ENCODE measurements at places on chromosomes 3 and 15.

GRCh38 chr3:55630280-55630920 lies 143.3 kb upstream of the WNT5A start:
- no peak for DNase-seq

GRCh38 chr15:81413851-81414250 lies 39.8 kb upstream of the TMC3 start:
- DNase-seq, result no peak

- DNase-seq, result no peak
These were observed 27.1 kb downstream of the DUOX1 start for GRCh38 chr15:45156744-45157455.

GRCh38 chr15:67407786-67408185 lies 113.1 kb upstream of the C15orf61 start:
- DNase-seq, result no peak

DNA sequence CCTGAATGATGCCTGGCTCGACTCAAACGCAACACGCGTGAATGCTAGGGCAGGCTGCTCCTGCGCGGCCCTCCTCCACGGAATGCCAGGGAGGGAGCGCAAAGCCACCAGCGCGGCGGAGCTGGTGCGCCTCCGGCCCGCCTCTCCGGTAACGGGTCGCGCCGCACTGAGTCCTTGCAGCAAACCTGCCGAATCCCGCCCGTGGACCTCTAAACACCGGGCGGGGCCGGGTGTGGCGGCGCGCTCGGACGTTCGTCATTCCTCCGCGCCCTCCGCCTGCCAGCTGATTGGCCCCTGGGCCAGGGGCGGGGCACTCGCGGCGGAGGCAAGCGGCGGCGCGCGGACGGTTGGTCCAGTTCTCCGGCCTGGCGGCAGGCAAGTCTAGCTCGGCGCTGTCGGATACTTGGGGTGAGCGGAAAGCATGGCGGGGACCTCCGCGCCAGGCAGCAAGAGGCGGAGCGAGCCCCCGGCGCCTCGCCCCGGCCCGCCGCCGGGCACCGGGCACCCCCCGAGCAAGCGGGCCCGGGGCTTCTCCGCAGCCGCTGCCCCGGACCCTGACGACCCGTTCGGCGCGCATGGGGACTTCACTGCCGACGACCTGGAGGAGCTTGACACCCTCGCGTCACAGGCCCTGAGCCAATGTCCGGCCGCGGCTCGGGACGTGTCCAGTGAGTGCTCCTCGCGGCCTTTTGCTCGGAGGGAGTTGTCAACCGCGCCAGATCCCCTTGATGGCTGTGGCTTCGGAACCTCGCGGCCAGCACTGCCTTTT lies at the start of gene ATRIP:
Gene ATRIP (plus strand): TSS at position 313 of the 769 bp plus-strand sequence. CDS start 109 bp downstream, at position 422.
- DNase-seq, result no peak

DNA sequence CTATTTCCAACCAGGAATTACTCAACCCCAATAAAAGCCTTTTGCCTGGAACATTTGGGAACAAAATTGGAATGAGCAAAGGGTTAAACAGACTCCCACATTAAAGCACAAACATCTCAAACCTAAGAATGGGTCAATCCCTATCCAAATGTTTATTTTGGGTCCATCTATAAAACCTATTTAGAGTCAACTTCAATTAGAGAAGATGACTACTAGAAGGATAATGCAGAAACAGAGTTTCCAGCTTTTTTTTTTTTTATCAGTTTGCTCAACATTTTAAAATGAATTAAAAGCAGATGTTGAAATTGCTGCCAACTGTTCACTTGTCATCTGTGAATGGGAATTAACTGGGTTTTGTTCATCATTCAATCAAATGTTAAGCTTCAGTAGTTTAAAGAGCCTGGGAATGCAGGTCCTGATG lies 4.1 kb upstream of the TBC1D23 start:
- DNase-seq, result no peak

DNA sequence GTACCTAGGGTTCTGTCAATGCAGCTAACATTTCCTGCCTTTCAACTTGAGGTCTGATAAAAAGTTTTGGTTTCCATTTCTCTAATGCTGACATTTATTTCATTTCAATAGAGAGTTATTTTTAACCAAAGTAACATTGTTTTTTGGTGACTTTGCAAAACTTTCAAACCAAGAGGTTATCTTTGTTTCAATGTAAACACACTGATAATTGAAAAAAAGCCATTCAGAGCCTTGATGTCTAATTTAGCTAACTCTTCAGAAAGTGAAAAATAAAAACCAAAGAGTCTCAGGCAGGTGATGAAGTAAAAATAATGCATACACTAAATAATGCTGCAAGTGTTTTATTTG lies 9.6 kb upstream of the TIPARP start:
- DNase-seq, result no peak

DNA sequence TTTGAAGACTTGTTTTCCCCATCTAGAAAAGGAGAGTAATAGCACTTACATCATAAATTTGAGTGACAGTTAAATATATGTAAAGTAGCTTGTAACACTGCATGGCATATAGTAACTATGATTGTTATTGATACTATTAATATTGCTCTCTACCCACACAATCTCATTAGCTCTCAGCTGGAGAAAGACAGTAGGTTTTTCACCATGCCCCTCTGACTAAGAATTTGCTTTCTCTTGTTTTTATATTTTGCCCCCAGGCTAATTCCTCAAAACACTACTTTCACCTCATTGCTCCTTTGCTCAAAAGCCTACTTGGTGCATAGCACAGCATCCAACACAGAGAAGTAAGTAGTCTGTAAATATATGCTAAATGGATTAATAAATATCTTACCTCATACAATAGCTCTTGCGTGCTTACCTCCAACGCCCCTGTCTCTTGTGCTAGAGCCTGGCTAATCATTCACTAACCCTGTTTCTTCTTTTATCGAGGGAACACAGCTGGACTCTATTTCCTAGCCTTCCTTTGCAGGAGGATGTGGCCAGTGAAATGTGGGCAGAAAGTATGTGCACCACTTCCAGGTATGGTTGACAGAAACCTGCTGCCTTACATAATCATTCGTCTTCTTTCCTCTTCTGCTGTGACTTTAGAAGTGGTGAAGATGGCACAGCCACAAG lies 190.0 kb downstream of the PLCH1 start:
- peak; percentile 7 for DNase-seq

DNA sequence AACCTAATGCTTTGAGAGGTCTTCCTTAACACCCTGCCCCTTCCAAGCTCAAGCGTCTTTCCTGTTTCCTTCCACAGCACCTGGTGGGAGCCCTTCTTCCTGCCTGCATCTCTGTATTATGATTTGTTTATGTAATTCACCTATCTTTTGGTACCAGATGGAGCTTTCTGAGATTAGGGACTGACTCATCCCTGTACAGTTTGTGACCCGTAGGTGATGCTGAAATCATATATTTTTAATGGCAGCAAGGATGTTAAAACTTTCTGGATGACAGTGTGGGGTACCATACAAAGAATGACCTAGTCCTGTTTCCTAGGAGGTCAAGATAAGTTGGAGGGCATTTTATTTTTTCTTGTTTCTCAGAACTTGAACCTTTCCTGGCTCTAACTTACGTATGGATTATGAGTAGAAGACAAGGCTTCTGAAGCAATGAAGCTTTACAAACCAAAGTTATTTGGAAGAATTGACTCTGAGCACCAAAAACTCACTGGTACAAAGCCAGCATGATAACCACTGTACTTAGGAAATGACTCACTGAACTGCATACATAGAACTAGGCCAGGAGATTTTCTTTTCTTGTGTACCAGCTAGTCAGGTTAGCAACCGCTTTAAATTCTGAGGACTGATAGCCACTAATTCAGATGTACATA lies 46.6 kb downstream of the HHLA2 start:
- peak; percentile 29 for DNase-seq

GRCh38 chr3:10442151-10442795 lies 63.1 kb downstream of the ATP2B2 start:
- no peak for DNase-seq

GRCh38 chr15:44427756-44428724 lies 611 bp downstream of the CTDSPL2 start:
- peak; percentile 5 for DNase-seq

- no peak for DNase-seq
These were observed 58.9 kb upstream of the KY start for GRCh38 chr3:134709561-134710312.

GRCh38 chr3:111884411-111885018 lies 25.4 kb downstream of the PHLDB2 start:
- DNase-seq, result no peak

GRCh38 chr15:67585681-67586080 lies 43.2 kb downstream of the MAP2K5 start:
- no peak for DNase-seq

DNA sequence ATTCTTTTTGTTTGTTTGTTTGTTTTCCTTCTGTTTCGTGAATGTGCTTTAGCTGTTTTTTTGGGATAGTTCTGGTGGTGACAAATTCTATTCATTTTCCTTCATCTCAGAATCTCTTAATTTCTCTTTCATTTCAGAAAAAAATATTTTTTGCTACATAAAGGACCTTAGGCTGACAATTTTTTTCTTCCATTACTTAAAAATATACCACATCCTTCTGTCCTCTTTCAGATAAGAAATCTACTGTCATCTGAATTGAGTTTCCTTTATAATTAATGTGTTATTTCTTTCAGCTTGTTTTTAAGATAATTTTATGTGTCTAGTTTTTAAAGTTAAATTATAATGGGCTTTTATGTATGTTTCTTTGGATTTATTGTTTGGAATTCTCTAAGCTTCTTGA lies 47.6 kb downstream of the IL16 start:
- no peak for DNase-seq

- no peak for DNase-seq
These were observed 811.4 kb downstream of the NR2F2 start for GRCh38 chr15:97141871-97142270.

DNA sequence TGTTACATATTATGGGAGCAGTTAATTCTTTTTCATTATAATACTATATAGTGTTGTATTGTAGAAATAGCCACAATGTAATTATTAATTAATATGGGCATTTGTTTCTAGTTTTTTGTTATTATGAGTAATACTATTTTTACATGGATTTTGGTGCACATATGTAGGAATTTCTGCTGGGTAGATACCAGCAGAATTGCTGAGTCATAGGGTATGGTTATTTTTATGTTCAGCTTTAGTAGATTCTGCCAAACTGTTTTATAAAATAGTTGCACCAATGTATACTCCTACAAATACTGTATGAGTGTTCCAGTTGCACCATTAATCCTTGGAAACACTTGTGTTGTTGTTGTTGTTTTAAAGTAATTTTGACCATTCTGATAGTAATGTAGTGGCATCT lies 91.5 kb downstream of the SH3GL3 start:
- no peak for DNase-seq

- DNase-seq, result no peak
These were observed 41.8 kb downstream of the IL5RA start for GRCh38 chr3:3068358-3068881.

GRCh38 chr3:128468285-128468790 lies 1.6 kb upstream of the DNAJB8 start:
- DNase-seq, result no peak

DNA sequence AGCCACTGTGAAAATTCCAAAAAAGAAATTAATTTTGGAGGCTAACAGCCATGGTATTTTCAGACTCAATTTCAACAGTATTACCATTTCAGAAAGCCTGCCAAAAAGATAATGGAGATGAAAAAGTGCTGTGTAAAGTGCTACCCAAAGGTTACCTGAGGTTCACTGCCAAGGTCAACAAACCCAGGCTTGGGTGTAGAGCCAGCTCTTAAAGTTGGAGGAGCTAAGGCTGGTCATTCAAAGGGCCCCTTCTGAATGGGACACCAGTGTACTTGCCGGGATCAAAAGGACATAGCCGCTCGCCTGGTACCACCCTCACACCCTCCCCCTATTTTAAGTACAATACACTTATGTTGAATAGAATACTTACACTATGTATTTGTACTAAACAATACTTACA lies 64.5 kb downstream of the ETV5 start:
- DNase-seq, result no peak

DNA sequence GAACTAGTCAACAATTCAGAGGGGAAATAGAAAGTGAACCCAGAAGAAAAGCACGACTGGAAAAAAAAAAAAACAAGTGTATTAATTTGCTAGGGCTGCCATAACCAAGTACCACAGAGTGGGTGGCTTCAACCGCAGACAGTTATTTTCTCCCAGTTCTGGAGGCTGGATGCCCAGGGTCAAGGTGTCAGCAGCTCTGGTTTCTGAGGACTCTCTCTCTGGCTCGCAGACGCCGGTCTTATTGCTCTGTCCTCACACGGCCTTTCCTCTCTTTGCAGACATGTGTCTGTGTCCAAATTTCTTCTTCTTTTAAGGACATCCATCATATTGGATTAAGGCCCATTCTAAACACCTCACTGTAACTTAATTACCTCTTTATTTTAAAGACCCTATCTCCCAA lies 291.8 kb downstream of the XXYLT1 start:
- no peak for DNase-seq

DNA sequence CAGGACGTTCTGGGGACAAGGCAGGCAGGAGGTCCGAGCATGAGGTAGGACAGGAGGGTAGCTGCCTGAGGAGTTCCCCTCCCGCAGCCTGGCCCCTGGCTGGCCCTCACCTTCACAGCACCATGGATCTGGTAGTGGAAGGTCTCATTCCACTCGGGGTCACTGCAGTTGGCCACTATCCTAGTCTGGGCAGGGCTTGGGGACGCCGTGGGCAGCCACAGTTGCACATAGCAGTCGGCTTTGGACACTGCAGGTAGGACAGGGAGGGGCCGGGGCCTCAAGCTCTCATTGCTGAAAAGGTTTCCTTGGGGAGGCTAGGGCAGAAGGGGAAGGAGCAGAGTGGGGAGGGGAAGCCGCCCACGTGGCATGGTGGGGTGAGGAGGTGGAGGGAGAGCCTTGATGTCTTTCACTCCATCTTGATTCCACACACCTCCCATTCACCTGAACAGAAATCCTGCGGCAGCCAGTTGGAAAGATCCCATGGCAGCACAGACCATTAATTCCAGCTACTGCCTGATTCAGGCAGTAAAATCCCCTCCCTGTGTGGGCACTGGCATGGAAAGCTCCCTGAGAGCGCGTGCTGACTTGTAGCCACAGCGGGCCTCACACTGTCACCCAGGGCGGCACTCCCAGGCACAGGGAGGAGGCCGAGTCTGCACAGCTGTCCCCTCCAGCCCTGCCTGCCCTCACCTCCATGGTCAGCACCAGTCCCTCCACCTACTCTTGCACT lies 2.1 kb downstream of the PLA2G4F start:
- DNase-seq, result no peak

- DNase-seq, result no peak
These were observed 454.8 kb upstream of the CBLB start for GRCh38 chr3:106323586-106323985.

DNA sequence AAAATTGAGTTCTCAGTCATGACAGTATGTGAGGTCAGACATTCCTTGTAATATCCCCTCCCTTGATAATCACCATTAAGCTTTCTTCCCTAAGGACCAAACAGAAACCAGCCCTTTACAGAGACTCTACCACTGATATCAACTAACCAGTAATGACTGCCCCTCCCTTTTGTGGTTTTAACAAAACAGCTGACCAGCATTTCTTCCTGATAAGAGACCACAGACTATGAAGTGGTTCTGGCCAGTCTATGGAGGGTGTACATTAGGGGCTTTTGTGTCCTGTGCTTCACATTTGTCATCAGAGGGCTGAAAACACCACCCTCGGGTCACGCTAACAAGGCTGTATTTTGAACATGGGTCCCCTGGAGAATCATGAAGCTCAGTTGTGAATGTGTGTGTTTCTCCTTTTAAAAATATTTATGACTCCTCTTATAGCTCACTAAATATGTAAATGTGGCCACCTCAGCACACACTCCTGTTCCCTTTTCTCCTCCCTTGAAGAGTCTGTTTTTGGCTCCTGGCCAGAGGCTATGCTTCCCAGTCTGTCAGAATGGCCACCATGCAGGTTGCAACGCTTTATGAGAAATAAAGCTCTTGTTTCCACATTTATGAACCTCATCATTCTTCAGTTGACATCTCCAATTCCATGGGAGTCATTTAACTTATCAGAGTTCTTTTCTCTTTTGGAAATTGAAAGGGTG lies 239.3 kb downstream of the CPNE4 start:
- DNase-seq, result peak; percentile 15

- no peak for DNase-seq
These were observed 154.5 kb downstream of the STT3B start for GRCh38 chr3:31687020-31687802.
